CD4-positive, alpha-beta T cell (primary cell): ENCODE measurements at places on chromosomes 16 and 17.

GRCh38 chr16:57045694-57046381 is 46.5 kb upstream of the CPNE2 start:
- DNase-seq = peak; percentile 22

DNA sequence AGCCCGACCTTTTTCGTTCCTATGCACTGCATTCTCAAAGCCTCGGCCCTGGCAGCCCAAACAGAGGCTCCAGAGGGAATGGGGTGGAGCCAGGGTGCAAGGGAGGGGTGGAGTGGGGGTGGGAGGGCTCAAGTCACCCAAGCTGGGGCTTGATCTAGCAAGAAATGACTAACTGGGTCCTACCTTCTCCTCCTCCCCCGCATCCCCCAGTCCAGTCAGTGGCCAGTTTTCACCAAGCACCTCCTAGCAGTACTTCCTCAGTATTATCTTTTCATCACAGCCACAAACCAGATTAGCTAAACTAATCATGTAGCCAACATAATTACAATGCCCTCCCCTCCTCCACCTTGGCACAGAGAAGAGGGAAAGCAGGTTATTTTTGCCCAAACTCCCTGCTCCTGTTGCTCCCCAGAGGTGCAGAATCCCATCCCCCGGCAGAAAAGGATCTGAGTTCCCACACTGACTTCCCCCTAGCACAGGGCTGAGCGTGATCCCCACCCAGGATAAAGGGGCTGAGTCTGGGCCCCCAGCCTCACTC is 2.2 kb downstream of the JUP start:
- DNase-seq = no peak

GRCh38 chr17:28584434-28584833 is 7.7 kb upstream of the ALDOC start:
- no peak for DNase-seq

GRCh38 chr17:78415821-78416711 is 37.6 kb downstream of the PGS1 start:
- DNase-seq = no peak

GRCh38 chr16:27738596-27738995 is 188.7 kb downstream of the KATNIP start:
- DNase-seq = no peak

- no peak for DNase-seq
These were observed 10.3 kb downstream of the KCTD13 start for GRCh38 chr16:29915590-29916247.

DNA sequence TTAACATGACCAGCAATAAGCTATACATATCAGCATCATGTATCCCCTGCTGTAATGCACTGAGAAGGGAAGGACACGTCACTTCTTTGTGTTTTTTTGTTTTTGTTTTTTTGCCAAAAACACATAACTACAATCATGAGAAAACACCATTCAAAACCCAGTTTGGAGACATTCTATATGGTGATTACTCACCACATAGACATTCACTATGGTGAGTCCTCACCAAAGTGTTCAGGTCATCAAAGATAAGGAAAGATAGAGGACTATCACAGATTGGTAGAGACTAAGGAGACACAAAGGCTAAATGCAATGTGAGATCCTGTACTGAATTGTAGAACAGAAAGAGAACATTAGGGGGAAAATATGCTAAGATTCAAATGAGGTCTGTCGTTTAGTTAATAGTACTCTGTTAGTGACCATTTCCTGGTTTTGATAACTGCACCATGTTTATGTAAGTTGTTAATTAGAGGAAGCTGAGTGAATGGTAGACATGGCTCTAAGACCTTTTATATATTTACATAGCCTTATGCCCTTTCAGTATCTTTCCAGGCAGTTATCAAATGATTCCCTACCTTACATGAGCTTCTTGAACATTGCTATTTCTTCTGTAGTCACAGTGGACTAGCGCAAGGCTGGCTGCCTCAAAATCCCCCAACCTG is 46.6 kb downstream of the PIK3R5 start:
- no peak for DNase-seq

- no peak for DNase-seq
These were observed 252.1 kb downstream of the CDH11 start for GRCh38 chr16:64869781-64870180.

DNA sequence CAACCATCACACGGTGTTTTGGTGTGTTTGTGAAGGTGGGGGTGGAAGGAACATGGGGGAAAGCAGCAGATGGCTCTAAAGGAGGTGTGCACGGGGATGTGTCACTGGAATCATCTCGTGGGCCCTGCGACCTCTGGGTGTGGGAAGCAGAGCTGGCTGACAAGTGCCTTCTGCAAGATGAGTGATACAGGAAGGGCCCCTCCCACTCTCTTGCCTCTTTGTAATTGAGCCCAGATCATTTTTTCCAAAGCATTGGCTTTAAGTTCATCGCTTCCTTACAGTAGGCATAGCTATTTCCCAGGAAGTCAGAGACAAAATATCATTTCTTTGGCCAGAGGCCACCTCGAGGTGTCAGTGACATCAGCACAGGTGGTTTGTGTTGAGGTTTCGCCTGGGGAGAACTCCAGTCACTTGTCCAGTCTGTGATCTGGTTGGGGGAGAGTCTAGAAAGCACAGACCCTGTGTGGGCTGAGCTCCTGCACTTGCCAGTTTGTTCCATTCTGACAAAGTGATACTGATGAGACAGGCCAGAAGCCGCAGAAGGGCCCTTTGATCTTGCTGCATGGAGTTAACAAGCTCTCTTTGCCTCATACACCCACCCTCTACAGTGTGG is 20.6 kb upstream of the SNTB2 start:
- DNase-seq = peak; percentile 35

DNA sequence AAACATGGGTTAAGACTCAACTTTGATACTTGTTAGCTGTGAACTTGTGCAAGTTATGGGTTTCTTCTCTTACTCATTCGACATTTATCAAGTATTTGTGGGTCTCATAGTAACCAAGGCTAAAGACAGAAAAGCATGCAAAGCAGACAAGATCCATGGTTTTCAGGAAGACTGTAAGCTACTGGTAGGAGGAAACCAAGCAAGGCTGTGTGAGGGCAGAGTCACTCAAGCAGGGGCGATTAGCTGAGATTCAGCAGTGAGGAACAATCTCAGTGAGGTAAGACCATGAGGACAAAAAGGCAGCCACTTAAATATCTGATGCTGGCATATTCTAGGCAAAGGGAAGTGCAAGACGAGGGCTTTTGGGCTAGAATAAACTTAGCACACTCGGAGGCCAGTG is 29.5 kb downstream of the MBTD1 start:
- DNase-seq = no peak

DNA sequence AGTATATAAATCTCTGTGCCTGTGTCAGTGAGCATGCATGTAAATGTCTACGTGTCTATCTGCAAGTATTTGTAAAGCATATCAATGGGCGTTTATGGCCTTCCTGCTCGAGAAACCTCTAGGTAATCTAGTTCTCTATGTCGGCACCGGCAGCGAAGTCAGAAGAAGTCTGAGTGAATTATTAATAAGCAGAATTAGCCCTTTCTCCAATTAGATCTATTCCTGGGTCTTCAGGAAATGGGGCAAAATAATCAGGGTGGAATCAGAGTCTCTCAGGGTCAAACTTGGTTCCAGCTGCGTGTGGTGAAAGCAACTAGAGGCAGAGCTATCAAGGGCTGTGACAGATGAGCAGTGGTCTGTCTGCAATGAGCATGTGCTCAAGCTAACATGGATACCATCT is at the start of gene C17orf78:
Gene C17orf78 (plus strand): TSS at position 280 of the 400 bp plus-strand sequence. CDS start 108 bp downstream, at position 388.
- DNase-seq = no peak

DNA sequence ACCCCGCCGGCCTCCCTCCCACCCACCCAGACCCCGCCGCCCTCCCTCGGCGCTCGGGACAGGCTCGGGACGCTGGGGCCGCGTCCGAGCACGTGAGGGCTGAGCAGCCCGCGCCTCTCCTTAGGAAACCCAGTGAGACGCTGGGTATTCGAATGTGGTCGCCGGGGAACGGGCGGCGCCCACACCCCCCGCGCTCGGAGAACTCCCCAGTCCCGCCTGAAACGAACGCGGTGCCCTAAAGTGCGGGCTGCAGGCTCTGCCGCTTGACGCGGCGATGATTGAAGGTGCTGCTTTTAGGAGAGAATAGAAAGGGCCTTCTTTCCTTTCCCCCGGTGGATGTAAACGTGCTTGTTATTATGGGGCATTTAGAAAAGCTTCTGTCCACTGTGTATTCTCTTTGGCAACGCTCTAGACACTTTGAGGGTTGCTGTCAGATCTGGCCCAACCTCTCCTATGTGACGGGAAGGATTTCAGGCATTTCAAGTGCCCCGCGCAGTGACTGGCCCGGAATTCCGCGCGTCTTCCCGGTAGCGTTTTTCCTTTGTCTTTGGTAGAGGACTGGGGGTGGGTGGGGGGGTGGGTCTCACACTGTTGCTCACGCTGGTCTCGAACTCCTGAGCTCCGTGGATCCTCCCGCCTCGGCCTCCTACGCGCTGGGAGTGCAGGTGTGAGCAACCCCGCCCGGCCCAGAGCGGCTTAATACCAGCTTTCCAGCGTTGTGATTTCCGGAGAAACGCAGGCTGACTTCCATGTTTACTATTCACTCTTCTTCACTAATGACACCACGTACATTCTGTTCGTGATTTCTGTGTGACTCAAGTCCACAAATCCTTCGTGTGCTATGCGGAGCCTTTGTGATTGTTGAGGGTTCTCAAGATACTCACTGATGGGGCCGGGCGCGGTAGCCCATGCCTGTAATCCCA is 21.8 kb upstream of the FOXK2 start:
- peak; percentile 31 for DNase-seq

DNA sequence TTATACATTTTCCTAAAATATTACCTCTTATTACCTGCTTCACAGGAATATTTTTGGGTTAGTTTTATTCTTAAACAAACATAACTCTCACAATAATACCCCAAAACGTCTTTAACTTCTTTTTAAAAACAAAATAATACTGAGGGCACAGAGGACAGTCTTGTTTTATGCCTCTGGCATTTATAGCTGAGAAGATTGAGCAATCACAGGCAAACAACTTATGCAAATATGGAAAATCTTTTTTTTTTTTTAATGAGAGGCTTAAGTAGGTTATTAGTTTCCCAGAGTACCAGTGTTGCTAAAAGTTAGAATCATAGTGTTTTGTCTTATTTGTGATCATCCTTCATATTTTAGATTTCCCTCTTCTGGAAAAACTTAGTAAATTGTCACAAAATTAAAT is 195.0 kb downstream of the FTO start:
- DNase-seq = no peak

- no peak for DNase-seq
These were observed 4.5 kb downstream of the WIPI1 start for GRCh38 chr17:68452724-68453290.

- peak; percentile 83 for DNase-seq
These were observed at the start of gene UNC119 for GRCh38 chr17:28552176-28552999. UNC119 (minus strand) TSS chr17:28552624; CDS start chr17:28552557, 67 bp downstream.

DNA sequence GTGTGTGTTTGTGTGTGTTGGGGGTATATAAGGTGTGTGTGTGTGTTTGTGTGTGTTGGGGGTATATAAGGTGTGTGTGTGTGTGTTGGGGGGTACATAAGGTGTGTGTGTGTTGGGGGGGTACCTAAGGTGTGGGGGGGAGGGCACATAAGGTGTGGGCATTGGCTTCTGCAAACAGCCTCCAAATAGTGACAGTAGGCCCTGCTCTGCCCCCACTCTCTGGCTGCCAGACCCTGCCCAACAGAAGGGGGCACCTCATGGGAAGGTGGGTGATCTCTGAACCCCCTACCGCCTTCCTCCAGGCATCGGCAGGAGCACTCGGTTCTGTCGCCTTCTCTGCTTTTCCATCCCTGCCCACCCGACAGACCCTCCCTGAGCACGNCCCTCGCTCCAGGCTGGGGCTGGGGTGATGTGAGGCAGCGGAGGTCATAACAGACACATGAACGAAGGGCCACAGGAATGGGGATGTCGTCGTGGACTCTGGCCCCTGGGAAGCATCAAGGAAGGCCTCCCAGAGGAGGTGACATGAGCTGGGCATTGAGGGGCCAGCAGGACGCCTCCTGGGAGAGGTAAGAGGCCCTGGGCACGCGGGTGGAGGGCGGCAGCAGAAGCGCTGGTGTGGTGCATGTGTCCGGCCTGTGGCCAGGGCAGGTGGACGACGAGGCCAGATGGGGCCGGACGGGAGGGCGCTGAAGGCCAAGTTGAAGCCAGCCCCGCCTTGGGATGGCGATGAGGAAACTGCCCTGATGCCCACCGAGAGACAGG is 136.6 kb upstream of the RPH3AL start:
- peak; percentile 64 for DNase-seq

DNA sequence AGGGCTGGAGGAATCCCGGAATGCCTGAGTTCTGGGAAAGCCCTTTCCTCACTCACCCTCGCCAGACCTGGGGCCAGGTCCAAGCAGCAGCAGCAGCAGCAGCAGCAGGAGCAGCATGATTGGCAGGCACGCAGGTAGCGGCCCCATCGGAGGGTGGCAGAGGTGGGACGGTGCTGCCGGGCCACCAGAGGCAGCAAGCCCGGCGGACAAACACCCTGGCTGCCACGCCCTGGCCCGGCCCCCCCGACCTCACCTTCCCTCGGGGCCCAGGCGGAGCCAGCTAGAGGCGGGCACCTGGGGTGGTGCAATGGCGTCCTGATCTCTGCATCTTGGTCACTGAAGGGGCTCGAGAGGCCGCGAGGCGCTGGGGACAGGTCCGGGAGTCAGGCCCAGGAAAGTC is 122.4 kb downstream of the LAT start:
- DNase-seq = no peak

DNA sequence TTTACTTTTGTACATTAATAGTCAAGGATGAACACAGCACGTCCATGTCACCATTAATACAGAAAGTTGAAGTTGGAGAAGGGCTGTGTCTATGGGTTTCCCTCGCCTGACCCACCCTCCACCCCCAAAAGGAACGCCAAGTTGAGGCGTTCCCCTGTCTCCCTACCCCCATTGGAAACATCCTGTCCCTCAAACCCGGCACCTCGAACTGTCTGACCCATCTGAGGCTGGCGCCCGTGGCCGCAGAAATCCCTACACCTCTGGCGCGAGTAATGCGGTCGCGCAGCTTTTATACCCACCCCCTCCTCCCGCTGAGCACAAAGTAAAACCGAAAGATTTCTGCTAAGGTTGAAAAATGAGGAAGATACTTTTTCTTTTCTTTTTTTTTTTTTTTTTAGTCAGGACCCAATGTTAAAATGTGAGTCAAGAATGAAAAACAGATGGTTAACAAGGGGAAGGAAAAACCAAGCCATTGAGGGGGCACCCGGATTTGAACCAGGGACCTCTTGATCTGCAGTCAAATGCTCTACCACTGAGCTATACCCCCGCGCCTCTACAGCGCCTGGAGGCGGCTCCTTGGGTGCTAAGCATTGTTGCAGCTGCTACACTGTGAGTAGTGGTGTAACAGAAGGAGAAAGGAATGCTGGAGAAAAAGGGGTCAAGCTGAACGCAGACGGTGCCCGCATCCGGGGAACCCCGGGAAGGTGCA is 887 bp upstream of the LASP1 start:
- peak; percentile 89 for DNase-seq

GRCh38 chr16:12447556-12447955 is 356.1 kb downstream of the CPPED1 start:
- no peak for DNase-seq

- no peak for DNase-seq
These were observed 3.8 kb downstream of the RASL10B start for GRCh38 chr17:35735036-35735805.

GRCh38 chr16:85157813-85158742 is 45.8 kb upstream of the CIBAR2 start:
- DNase-seq = peak; percentile 8
